ENCODE measurements at places on chromosomes 1 and 21.

- no peak for DNase-seq
These were observed 749 bp downstream of the PCBP3 start for GRCh38 chr21:45644041-45644906.

DNA sequence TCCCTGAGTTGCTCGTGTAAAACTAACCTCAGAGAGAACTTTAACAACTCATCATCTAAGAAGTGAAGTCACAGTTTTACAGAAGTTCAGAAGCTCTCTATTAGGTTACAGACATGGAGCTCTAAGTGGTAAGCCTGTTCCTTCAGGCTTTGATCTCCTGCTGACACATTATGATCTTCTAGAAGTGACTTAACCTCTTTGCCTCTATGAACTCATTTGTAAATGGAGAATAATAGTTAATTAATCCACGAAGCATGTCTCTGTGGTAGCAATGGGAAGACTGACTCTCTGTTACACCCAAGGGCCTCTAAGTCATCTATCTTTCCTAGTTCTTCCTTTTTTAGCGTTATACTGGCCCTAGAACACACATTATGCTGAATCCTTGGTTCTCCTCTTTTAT is 157.9 kb upstream of the NRIP1 start:
- DNase-seq = no peak

DNA sequence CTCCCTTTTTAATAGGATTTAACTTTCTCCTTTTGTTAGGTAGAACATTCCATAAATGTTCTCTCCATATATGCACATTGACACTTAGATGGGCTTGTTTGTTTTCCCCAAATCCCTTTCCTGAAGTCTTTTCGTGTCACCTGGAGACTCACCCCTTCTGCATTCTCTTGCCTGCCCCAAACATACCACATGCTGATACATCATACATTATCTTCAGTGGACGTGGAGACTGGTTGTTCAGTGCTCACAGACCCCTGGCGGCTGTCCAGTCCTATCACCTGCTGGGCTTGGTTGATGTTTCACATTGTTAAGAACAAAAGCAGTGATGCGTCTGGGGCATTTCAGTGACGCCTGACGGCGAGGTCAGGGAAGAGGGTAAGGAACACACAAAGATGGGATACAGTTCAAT is 22.2 kb downstream of the FMOD start:
- no peak for DNase-seq

DNA sequence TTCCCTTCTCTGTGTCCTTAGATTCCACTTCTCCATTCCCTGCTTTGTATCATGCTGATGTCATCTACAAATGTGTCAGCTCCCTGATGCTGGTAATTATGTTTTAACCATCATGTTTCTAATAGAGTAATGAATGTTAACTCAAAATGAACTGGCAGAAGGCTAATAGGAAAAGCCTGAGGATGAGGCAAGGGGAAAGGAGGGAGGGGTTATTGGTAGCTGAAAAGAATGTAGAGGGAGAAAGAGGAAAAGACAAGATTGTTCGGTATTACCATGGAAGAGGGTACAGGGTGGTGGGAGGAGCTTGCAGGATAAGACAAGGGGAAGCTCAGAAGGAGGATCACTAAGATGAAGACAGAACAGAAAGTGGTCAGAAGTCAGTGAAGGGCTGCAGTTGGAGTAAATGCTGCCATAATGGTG is 150.9 kb downstream of the ZC3H11B start:
- no peak for DNase-seq

GRCh38 chr1:59485171-59485570 is 188.3 kb downstream of the FGGY start:
- DNase-seq = no peak

GRCh38 chr1:7121622-7121988 is 336.4 kb downstream of the CAMTA1 start:
- DNase-seq = no peak

DNA sequence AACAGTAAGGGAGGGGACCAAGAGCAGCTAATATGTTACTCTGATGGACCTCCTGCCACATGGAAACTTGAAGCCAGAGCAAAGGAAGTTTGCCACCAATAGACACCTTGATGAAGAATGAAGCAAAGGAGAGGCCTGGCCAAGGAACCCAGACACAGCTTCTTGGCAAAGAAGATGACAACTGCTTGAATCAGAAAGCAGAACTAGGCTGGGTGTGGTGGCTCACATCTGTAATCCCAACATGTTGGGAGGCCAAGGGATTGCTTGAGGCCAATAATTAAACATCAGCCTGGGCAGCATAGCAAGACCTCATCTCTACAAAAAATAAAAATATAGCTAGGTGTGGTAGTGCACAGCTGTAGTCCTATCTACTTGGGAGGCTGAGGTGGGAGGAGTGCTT is 31.7 kb upstream of the CAPZB start:
- DNase-seq = no peak

DNA sequence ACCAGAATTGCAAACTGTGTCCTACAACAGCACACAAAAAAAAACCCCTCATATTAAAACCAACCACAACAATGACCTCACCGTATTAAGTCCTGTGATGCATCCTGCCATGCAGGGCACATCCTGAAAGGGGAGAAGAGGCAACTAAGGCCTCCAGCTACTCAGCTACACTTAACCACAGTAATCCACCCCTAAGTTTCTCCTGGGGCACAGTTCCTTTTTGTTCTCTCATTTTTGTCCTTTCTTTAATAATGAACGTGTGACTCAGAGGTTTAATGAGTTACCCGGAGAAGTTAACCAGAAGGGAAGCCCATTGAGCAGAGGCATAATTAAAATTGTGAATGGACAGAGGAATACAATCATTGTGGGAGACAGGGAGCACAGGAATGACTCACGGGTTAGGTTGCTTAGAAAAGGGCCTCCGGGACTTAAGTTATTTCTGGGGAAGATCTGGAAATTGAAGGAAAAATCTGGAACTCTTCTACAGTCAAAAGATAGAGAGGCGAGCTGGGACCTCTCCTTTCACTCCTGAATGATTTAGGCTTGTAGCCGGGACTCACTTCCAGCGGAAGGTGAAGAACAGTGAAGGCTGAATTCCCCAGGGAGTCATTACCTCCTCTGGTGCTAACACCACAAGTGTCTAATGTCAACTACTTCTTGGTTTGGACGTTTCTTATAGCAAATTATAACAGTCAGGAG is 36.9 kb upstream of the HIVEP3 start:
- no peak for DNase-seq

All from activated T-helper 9 cell treated with anti-CD3 and anti-CD28 coated beads, Interleukin-2, amount 50 U/mL, for 16 hours (primary cell).